H1 (cell line): ENCODE measurements at places on chromosomes 7 and 10.
A peak's percentile ranks its signal among the peaks of the same experiment; 100 is the strongest.

DNA sequence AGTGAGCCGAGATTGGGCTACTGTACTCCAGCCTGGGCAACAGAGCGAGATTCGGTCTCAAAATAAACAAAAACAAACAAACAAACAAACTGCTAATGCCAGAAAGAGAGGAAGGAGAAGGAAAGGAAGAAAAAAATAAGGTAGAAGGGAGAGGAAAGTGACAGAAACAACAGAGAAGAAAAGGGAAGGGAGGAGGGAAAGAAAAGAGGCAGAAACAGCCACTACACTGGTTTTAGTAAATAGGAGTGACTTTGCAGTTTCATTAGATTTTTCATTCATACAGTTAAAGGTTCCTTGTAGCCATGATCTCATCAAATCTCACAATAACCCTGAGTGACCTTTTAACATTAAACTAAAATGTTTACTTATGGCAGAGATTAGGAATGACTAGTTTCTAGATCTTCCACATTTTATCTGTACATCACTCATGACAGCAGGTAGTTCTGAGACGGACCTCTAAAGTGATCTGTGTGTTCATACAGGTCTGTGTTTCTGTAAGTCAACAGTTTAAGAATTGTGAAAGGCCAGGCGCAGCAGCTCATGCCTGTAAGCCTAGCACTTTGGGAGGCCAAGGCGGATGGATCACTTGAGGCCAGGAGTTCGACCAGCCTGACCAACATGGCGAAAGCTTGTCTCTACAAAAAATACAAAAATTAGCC is 191.3 kb upstream of the KLF14 start:
- DNase-seq: no peak

GRCh38 chr7:137996386-137996851 is 5.5 kb downstream of the CREB3L2 start:
- DNase-seq: no peak

GRCh38 chr7:106037489-106038176 is 74.5 kb downstream of the SYPL1 start:
- DNase-seq: no peak

DNA sequence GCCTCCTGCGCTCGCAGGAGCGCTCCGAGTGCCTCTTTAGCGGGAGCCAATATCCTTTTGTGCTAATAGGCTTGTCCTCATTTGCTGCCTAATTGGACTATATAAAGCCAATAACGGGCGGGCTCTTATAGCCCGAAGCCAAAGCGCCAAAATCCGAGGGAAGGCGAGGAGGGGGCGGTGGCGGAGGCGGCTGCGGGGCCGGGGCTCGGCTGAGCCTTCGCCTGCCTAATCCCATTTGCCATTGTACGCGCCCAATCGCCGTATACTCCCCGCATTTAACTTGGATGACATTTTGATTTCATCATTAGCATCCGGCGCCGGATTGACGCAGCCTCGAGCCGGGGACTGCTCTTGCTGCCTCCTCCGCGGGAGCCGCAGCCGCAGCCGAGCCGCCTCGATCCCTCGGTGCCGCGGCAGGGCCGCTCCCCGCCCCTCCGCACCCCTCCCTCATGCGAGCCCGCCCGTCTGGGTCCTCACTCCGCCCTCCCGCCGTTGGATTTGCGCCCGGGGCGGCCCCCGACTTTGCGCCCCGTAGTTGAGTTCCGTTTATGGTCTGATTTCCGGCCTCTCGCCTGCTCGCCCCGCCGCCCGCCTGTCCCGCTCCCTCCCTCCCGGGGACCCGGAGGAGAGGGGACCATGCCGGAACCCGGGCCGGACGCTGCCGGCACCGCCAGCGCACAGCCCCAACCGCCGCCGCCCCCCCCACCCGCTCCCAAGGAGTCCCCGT is at the start of gene HMX3:
TSS of gene HMX3 (plus strand) at position 556 of the 727 bp plus-strand sequence. CDS start at position 637, 81 bp downstream.
- DNase-seq: peak; percentile 85

DNA sequence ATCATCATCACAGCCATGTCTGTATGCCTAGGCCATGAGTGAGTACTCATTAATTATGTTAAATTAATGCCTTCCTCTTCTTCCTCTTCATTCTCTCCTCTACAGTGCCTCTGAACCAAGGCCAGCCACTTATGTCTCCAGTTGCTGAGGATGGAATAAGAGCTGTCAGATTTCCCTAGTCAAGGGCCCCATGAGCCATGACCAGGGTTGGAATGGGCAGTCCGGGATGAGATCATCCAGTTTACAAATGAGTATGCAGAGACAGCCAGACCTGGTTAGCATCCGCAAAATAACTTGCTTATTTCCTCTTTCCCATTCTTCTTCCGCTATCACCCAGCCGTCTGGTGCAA is 342.7 kb downstream of the GRID1 start:
- DNase-seq: no peak
